ENCODE measurements at places on chromosomes 4 and X. TPM values are rescaled to one million over a fixed set of nuclear protein-coding genes. Genes with fewer than 3 reads are reported as not detected.

The HELT gene
- total RNA-seq = not detected

The RHOXF1 gene
- total RNA-seq = not detected

The TXLNG gene
- total RNA-seq = 13.9 TPM

The TMPRSS11A gene
- total RNA-seq = not detected

The NOX1 gene
- total RNA-seq = not detected

The IL1RAPL1 gene
- total RNA-seq = not detected

The ZNF732 gene
- not detected for total RNA-seq

The CFP gene
- total RNA-seq = 0.14 TPM

The MGAT4D gene
- not detected for total RNA-seq

The HHIP gene
- 0.78 TPM for total RNA-seq

The MAML3 gene
- total RNA-seq = 15.0 TPM

The IDUA gene
- 5.5 TPM for total RNA-seq

The SLC25A14 gene
- 23.2 TPM for total RNA-seq

The MID1 gene
- 31.3 TPM for total RNA-seq

The FAM184B gene
- total RNA-seq = 0.07 TPM
